NK-92 treated with Interleukin-12 subunit alpha and Interleukin-12 subunit beta, amount 100 ng/mL, for 24 hours (cell line): ENCODE measurements at places on chromosomes 11 and 22.
A peak's percentile ranks its signal among the peaks of the same experiment; 100 is the strongest.

DNA sequence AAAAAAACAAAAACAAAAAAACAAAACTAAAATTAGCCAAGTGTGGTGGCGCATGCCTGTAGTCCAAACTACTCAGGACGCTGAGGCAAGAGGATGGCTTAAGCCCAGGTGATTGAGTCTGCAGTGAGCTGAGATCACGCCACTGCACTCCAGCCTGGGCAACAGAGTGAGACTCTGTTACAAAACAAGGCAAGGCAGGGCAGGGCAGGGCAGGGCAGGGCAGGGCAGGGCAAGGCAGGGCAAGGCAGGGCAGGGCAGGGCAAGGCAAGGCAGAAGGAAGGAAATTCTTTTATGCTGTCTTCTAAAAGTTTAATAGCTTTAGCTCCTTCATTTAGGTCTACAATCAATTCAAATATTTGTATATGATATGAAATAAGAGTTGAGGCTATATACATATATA, 50.1 kb upstream of the RASSF10 start:
- no peak for DNase-seq

GRCh38 chr11:94129512-94130297, 1.1 kb downstream of the PANX1 start:
- DNase-seq: no peak

GRCh38 chr11:9142732-9143131, 51.3 kb upstream of the SCUBE2 start:
- DNase-seq: no peak

DNA sequence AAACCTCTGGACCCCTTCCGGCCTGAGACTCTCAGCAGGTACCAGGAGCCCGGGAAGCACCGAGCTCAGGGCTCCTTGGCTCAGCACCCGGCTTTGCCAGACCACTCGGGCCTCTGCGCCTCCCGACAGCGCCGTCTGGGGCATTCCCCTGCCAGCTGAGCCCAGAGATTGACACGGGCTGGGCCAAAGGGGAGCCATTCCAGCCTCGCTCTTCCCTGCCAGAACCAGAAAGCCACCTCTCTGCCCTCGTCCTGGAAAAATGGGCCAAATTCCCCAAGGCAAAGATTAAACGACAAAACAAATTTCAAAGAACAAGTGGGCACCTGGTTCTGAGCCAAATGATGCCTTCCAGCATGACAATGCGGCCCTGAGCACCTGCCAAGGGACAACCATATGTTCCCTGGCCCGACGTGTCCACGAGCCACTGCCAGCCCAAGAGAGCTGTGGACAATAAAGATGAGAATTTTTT, 59.3 kb downstream of the CELSR1 start:
- DNase-seq: no peak

GRCh38 chr11:46127150-46127638, 5.9 kb upstream of the PHF21A start:
- peak; percentile 67 for DNase-seq

GRCh38 chr11:64220798-64221197, 5.2 kb downstream of the TRPT1 start:
- DNase-seq: no peak

DNA sequence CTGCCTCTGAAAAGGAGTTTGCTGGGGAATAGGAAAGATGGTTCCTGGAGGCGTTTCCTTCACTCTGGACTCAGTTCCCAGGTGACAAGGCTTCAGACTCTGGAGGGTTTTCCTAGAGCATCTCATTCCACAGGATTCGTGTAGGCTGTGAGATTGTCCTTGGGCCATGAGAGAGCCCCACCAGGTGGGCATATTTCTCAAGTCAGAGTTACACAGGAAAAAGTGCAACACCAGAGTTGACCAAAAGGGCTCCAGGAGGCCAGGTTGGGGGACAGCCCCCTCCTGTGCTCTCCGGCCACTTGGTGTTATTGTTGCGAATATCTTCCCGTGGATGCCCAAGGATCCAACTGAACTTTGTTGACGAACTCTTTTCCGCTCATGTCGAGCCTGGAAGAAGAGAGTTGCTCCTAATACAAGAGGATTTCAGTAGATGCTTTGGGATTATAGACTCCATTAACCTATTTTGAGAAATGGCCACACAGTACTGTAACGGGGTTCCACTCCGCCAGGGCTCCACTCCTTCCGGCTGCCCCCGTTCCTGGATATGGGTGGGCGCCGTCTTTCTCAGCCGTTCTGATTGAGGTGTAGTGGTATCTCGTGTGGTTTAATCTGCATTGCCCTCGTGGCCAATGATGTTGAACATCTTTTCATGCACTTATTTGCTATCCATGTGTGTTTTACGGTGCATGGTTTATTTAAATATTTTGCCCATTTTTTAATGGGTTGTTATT, 580.3 kb downstream of the BRD1 start:
- DNase-seq: no peak

DNA sequence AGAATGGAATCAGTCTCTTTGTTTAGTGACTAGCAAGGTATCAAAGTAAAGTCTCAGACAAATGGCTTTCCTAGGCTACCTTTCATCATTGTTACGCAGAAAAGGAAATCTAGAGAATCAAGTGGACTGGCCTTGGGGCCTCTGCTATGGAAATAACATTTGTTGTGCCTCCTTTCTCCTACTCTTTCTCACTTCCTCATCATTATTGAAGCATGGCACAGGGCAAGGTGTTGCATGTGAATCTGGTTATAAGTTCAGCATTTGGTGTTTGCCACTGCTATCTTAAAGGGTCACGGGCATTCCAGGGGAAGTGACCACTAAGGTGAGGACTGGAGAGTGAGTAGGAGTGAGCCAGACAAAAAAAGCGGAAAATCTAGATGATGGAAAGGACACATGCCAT, 54.9 kb downstream of the GLYATL1 start:
- no peak for DNase-seq

DNA sequence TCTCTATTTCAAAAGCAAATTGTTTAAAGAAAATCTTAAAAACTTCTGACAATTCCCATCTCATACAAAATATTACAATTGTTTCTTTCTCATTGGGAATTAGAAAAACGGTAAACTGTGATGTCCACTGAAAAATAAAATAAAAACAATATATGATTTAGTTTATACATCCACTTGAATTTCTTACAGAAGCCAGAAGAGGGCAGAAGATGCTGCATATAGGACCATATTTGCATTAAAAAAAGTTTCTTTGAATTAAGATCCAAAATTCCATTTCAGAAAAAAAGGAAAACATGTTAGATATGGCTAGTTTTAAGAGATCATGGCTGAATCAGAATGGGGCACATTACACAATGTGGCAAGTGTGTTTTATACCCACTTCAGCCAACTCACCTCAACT, 39.3 kb upstream of the LRRC4C start:
- no peak for DNase-seq

- no peak for DNase-seq
Measured at GRCh38 chr11:11436715-11437313, 83.8 kb upstream of the CSNK2A3 start.

DNA sequence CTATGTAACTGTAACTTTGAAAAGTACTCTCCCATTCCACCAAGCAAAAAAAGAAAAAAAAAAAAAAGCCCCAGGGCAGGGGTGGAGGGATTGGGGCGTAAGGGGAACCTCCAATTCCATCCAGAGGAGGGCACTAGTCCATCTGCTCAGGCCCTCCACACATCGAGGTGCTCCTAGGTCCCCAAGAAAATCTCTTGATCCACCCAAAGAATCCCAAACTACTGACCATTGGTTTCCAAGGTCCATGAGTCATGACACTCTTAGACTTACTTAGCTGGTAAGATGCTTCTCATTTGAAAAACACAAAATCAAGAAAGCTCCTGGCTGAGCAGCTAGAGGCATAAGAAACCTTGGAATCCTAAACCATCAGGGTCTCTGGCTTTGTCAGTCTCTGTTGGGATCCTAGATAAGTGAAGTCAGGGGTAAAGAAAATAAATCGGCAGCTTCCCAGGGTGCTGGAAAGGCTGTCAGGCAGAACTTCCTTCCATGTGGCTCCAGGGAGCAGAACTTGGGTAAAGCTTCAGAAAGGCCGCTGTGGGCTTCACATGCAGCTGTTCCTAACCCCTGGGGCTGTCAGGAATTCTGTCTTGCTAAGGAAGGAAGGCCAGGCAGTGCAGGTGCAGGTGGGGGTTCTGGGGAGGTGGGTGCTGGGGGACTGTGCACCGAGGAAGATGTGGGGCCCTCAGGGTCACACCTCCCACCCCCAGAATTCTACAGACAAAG, 49.4 kb upstream of the ADA2 start:
- no peak for DNase-seq

DNA sequence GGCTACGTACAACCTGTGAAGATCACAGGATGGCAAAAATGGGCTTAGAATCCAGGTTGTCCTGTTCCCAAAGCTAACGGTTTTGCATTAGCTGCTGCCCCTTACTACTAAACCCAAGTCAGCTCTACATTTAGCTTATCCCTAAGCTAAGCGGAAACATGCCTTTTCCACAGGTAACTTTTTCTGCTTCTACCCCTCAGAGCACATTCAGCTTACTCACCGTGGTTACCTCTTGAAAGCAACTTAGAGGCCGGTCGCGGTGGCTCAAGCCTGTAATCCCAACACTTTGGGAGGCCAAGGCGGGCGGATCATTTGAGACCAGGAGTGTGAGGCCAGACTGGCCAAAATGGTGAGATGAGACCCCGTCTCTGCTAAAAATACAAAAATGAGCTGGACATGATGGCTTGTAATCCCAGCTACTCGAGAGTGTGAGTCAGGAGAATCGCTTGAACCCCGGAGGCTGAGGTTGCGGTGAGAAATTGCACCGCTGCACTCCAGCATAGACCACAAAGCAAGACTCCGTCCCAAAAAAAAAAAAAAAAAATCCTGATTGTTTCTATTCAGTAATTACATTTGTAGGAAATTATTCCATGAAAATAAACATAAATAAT, 790 bp upstream of the TMEM41B start:
- no peak for DNase-seq

DNA sequence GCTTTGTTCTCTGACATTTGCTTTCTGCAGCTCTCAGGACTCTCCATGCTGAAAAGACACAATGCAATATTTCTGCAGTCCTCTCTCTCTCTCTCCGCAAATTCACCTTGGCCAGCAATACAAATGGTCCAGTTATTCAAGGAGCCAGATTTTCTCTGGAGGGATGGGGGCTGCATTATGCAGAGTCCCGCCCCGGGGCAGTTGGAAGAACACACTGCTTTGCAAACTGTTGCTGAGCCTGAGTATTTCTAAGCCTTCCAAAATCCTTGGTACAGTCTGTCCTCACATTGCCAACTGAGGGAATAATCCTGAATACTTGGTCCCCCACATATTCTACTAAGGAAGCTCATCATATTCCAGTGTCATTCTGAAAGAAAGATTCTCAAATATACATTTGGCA, 94.3 kb upstream of the ZC3H12C start:
- DNase-seq: no peak

DNA sequence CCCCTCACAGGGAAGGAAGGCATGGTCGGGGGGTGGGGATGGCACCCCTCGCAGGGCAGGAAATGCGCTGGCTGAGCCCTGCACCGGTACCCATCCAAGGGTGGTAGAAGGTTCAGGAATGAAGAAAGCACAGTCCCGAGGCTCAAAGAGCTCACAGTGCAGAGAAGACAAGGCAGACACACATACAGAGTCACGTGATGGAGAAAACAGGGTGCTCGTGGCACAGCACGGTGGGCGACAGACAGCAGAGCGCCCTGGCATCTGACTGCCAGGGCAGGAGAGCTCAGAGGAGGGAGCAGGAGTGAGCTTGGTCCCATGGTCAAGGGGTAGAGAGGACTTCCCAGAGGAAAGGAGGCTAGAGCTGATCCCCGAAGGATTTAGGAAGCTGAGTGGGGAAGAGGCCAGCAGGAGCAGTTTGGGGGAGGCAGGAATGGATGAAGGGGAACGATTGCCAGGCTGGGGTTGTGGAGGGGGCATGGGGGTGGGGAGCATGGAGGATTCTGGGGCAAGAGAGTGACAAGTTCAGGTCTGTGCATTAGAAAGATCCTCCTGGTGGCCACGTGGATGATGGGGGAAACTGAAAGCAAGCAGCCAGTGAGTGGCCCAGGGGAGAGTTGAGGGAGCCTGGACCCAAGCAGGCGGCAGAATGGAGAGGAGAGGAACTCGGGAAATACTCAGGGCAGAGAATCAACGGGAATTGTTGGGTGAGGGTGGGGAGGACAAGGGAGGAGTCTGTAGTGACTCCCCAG, 43.9 kb downstream of the PDE2A start:
- no peak for DNase-seq

- no peak for DNase-seq
Measured at GRCh38 chr11:35042913-35043312, 96.1 kb upstream of the CD44 start.

DNA sequence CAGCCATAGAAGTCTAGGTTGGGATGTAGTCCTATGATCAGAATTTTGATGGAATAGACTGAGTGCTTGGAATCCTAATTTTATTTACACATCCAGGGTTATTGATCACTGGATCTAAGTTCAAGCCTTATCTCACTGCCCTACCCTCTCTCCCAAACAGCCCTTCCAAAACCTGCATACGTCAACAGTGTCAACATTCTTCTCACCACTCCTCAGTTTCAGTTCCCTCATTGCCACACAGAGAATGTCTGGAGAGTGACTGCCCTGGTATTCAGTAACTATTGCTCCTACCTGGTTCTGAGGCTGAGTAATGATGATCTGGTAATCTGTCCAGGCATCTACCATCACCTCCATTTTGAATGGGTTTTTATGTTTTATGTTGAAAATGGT, 60.0 kb downstream of the GLYATL1 start:
- no peak for DNase-seq

- DNase-seq: no peak
Measured at GRCh38 chr11:1231396-1232020, 8.6 kb downstream of the MUC5B start.

DNA sequence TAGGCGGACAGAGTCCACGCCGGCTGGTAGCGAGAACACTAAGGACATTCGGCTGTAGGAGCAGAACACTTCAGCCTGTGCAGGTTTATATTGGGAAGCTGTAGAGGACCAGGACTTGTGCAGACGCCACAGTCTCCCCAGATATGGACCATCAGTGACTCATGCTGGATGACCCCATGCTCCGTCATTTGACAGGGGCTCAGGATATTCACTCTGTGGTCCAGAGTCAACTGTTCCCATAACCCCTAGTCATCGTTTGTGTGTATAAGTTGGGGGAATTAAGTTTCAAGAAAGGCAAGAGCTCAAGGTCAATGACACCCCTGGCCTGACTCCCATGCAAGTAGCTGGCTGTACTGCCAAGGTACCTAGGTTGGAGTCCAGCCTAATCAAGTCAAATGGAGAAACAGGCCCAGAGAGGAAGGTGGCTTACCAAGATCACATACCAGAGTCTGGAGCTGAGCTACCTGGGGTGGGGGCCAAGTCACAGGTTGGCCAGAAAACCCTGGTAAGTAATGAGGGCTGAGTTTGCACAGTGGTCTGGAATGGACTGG, 17.2 kb downstream of the P2RY2 start:
- DNase-seq: no peak

DNA sequence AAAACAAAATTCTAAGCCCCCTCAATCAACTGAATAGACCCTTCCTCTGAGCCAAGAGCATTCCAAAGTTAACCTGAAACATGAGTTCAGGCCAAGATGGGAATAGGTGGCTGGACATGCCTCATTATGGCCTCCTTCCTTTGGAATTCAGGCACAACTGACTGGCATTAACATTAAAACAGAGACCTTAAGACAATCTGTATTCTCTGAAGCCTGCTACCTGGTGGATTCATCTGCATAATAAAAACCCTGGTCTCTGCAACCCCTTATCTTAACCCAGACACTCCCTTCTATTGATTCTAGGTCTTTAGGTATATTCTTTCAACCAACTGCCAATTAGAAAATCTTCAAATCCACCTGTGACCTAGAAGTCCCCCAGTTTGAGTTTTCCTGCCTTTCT, 66.3 kb downstream of the JRKL start:
- DNase-seq: no peak
